ENCODE measurements at places on chromosomes 3 and 15.

DNA sequence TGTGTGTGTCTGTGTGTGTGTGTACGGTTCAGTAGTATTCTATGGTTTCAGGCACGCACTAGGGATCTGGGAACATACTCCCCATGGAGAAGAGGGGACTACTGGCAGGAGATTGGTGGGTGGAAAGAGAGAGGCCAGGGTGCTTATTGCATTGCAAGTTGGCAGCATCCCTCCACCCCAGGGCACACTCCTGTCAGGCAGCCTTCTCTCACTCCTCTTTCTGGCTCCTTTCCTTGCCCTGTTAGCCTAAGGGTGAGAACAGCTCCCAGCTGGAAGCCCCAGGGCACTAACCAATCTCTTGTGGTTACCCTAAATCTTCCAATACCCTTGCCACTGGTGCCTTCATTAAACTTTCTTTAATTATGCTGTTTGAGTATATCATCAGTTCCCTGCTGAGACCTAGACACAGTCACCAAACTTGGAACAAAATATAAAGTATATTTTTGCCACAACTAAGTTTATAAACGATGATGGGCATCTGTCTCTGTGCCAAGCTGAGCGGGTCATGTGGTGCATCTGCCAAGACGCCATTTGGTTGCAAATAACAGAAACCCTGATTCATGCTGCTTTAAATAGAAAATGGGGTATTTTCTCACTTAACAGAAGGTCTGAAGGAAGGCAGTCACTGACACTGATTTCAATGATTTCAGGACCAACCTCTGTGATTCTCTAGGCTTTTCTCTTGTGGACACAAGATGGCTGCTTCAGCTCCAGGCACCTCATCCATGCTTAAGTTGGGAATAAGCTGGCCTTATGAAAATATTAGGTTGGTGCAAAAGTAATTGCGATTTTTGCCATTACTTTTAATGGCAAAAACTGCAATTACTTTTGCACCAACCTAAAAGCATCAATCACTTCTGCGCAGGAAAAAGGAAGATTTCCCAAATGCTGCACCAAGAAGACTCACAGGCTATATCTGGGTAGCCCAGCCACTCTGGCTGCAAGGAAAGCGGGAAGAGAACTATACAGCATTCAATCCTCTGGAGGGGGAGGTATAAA is 476.9 kb upstream of the PROK2 start:
- DNase-seq = no peak

DNA sequence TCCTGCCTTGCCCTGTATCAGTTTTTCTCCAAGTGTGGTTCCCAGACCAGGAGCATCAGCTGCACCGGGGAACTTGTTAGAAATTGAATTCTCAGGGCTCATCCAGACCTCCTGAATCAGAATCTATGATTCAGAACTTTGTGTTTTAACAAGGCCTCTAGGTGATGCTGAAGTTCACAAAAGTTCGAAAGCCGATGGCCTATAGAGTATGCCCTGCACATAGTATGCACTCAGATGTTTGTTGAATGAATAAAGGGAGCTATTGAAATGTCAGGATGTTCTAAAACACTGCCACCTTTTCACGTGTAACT is 664 bp upstream of the LARP6 start:
- no peak for DNase-seq

- DNase-seq = no peak
Observed at GRCh38 chr3:159443266-159443665, 545.4 kb upstream of the IL12A start.

DNA sequence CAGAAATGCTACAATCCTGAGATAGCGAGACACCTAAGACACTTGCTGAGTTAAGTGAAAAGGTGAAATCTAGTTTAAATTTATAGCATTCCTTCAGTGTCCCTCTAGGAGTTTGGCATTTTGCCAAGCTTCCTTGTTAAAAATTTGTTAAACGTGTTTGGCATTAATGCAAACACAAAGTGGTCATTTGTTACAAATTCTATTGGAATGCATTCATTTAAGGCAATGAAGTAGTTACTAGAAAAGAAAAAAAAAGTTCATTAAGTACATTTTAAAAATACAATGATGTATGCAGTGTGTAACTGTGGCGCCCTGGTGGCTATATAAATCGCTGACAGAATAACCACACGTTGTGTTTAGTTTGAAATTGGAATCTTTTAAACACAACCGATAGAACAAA is 31.3 kb upstream of the WNT5A start:
- DNase-seq = no peak

GRCh38 chr15:68560501-68561113 is 18.2 kb upstream of the CORO2B start:
- no peak for DNase-seq

All from AG04449 (cell line).